ENCODE measurements at places on chromosomes 6 and 20.

DNA sequence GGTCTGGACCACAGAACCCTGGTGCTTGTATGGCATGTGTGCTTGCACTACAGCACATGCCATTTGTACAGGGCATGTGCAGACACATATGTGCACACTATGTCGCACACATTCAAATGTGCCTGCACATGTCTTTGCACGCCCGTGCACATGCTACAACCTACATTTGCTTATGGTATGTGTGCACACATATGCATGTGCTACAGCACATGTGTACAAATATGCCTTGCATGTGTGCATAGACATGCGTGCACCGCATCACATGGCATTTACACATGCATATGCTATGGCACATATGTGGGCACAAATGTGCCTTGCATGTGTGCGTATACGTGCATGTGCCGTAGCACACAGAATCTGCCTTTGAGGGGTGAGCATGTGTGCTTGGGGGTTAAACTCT, 90.5 kb downstream of the DHX35 start:
- no peak for DNase-seq

- DNase-seq = no peak
These were observed 348.1 kb downstream of the CDC5L start for GRCh38 chr6:44735630-44735963.

- no peak for DNase-seq
These were observed 161.4 kb downstream of the TBXT start for GRCh38 chr6:166005944-166006899.

- no peak for DNase-seq
These were observed 448.0 kb downstream of the EYS start for GRCh38 chr6:65259059-65259458.

- DNase-seq = no peak
These were observed 110.6 kb downstream of the PREX1 start for GRCh38 chr20:48717095-48717672.

- no peak for DNase-seq
These were observed 290.2 kb downstream of the BTBD3 start for GRCh38 chr20:12207875-12208274.

DNA sequence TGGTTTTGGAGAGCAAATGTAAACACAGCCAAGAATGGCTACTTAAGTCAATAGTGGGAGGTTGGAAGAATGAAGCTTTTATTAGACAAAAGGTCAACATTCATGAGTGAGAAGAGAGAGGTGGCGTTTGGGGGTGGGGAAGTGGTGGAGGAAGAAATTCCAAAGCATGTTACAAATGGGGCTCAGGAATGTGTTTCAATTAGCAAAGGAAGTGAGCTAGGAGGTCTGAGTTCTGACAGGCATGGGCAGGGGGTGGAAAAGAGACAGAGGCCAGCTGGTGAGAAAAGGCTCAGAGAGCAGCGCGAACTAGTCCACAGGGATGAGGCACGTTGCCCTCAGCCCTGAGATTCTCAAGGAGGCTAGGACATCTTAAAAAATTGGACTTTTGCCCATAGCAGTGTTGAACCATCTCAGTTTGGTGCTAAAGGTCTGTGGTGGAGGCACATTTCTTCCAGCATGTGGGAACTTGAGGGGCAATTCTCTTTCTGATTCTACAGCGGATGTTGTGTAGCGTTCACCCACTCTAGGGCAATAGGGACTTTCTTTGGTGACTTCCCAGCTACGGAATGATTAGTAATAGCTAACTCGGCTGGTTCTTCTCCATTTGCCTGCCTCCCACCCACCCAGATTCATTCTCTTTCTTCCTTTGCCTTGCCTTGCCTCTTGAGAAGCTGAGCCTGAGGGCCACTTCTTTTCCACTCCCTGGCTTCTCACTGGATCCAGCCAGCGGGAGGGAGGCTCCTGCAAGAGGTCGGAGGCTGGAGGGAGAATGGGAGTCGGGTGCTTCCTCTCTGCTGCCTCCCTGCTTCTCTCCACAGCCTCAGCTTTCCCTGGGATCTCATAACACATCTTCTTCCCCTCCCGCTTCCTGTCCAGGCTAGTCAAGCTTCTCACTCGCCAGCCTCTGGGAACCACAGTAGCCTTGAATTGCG, 45.1 kb upstream of the NEDD9 start:
- DNase-seq = no peak

DNA sequence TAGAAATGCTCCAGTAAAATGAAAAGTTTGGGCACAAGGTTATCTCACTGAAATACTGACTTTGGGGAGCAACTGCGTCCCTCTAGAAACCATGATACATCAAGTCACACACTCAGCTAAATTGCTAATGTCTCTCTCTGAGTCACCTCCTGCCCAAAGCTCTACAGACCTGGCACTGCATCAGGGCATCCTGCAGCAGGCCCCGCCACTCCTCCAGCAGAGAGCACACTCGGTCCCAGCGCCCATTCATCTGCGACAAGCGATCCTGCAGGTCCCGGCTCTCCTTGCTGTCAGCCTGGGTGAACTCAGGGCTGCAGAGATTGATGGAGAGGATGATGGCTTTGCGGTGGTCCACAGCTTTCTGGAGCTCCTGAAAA, 329.0 kb downstream of the ESR1 start:
- no peak for DNase-seq

DNA sequence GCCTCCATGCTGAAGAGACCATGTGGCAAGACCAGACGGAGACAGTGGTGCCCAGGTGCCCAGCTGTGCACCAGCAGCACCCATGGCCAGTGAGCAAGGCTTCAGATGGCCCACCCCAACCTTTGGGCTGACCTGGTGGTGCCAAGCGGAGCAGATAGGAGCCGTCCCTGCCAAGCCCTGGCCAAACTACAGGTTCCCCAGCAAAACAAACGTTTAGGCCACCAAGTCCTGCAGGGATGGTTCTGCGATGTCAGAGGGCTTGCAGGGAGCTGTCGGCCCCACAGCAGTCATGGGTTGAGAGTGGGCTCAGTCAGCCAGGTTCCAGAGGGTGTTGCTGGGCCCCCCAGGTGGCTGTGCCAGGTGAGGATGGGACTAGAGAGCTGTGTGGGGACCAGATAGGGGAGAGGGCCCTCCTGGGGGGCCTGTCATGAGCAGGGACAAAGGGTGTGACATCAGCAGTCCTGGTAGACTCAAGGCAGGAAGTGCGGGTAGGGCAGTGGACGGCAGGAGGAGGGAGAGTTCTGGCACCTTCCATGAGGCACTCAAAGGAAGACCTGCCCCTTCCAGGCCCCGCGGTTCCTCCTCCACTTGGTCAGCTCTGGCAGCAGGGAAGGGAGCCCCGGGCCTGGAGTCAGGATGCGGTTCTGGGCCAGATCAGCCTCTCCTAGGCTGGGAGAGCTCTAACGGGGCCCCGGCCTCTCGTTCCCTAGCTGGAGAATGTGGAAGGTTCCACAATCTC, 342.4 kb downstream of the ZFAND3 start:
- no peak for DNase-seq

- no peak for DNase-seq
These were observed 831.6 kb upstream of the EYS start for GRCh38 chr6:66538551-66539135.

GRCh38 chr20:44187054-44187771, at the start of gene JPH2:
JPH2 (minus strand) TSS chr20:44187188; CDS start chr20:44186705, 483 bp downstream.
- DNase-seq = no peak

DNA sequence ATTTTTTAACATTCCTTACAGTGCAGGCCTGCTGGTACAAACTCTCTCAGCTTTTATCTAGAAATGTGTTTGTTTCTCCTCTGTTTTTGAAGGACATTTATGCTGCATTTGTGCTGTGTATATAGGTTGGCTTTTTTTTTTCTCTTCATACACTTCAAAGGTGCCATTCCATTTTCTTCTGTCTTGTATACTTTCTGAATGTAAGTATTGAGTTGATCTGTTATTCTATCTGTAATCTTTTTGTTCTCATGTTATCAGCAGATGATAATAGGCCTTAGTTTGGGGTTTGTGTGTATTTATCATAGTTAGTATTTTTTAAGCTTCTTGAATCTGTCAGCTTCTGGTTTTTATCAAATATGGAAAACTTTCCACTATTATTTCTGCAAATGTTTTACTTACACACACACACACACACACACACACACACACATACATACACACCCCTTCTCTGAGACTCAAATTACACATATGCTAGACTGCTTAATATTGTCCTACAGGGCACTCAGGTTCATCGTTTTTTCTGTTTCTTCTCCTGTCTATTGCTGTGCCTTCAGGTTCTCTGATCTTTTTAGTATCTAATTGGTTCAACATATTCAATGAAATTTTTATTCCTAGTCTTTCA, 74.6 kb downstream of the RPP40 start:
- no peak for DNase-seq

- no peak for DNase-seq
These were observed 59.3 kb upstream of the APCDD1L start for GRCh38 chr20:58574469-58574868.

DNA sequence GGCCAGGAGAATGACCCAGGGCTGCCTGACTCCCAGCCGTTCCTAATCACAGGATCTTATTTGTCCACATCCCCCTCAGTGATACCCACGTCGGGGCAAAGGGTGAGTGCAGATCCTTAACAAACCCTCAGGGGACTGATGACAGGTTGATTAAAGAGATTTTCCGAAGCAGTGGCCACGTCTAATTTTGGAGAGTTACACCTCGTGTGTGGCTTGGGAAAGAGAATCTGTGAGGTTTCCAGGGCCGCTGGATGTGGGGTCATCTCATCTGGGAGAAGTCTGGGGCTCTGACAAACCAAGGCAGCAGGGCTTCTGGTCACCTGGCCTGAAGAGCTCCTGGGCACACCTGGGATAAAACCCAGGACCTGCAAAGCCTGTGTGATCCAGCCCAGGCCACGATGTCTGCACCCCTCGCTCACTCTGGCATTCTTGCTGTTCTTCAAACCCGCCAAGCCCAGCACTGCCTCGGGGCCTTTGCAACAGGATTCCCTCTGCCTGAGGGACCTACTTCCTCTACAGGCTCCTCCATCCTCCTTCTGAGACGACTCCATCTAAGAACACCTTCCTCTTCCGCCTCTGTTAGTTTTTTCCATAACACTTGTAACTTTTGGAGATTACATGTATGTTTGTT, 4.7 kb downstream of the JPH2 start:
- DNase-seq = no peak

DNA sequence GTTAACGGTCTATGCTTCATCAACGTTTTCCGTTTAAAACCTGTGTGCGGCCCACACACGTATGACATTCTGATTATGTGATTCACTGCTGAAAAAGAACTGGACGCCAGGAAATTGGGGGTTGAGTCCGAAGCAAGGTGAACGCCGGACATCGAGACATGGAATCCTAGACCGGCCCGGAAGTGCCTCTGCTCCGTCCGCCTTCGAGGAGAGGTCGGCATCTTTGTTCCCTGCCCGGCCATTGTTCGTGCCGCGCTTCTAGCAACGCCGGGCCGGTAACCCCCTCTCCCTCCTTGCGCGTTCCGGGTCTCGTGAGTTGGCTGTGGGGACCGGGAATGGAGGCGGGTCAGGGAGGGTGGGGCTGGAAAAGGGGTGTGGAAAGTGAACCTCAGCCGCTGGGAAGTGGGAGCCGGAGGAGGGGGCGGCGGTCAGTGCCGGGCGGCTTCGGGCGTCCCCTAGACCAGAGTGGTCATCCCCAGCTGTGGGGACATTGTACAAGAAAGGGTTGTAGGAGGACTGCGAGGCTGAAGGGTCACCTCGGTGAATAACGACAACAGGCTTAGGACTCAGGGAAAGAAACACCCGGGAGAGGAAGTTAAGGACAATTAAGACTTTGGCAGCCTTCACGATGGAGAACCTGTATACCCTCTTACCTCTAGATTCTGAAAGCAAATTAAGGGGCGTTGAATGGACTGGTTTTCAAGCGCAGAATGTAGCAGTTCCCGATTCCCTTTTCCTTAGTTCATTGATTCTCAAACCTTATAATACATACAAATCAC, at the start of gene ZSCAN9:
TSS of gene ZSCAN9 (plus strand) at position 220 of the 779 bp plus-strand sequence. CDS start 1,810 bp downstream, outside the sequence.
- no peak for DNase-seq

GRCh38 chr6:285030-285771, 7.1 kb upstream of the DUSP22 start:
- DNase-seq = no peak

Data from stimulated activated CD4-positive, alpha-beta T cell treated with anti-CD3 and anti-CD28 coated beads, Interleukin-15, amount 100 ng/mL, for 1 hour (primary cell).